NCI-H82 (cell line): ENCODE measurements at places on chromosomes 5 and 9.
A peak's percentile ranks its signal among the peaks of the same experiment; 100 is the strongest.

GRCh38 chr5:160378330-160378729, 7.9 kb upstream of the C1QTNF2 start:
- DNase-seq, result no peak

GRCh38 chr5:73199671-73200070, 26.7 kb downstream of the TMEM174 start:
- no peak for DNase-seq

DNA sequence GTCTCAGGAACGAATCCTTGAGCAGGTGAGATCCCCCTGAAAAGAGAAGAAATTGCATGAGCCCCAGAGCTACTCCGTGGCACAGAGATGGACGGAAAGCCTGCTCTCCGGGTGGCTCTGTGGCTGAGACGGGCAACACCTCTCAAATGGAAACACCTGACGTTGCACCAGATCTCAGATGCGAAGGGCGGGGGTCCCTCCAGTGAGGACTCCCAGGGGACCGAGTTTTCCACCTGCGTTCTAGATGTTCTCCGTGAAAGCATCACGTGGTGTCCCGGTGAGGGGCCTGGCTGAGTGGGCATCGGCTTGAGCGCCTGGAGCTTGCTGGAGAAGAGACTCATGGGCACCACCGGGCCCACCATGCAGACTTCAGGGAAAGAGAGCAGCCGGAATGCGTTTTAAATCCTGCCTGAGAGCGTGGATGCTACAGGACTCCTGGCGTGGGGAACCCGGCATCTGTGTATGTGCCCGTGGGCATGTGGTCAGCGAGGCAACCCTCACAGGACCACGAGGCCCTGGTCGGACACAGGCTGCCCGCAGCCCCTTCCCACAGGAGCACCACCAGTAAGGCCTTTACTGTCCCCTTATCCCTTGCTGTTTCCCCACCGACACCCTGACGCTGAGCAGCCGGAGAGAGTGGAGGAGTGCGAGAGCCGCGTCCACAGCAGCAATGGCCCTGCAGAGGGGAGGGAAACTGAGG, 378.4 kb upstream of the IRX4 start:
- DNase-seq, result no peak

GRCh38 chr5:124755565-124755964, 9.1 kb upstream of the ZNF608 start:
- peak; percentile 46 for DNase-seq

GRCh38 chr9:121322737-121323448, 47.2 kb downstream of the STOM start:
- no peak for DNase-seq

DNA sequence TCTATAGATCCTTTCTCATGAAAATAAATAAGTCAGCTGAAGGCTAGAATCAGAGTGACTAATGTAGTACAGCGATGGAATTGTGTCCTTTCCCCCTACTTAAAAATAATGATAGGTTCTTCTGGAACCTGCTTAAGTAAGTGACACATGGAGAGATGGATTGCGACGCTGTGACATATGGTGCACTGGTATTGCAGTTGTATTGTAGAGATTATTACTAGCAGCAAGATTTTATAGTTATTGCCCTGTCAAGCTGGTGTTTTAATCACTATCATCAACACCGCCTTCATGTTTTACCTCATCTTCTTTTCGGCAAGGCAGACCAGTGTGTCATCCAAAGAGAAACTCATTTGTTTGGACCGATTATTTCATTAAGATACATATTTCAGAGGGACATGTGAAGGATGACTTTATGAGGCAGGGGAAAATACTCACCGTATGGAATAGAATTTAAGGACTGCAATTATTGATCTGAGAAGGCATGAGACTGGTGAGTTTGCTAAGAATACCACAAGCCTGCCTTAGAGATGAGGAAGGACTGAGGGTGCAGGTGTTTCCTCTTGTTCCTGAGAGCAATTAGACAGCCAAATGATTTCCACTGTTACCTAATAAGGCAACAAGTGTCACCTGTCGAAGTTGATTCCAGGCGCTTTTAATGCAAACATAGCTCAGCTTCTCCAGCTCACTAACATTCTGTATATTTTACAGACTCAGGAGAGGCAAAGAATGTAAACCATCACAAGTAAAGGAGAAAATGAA, 1855.5 kb downstream of the MAT2B start:
- peak; percentile 78 for DNase-seq

- DNase-seq, result no peak
These were observed 159.4 kb downstream of the ARHGAP26 start for GRCh38 chr5:142929587-142929986.

- no peak for DNase-seq
These were observed 4.8 kb downstream of the HSDL2 start for GRCh38 chr9:112384690-112385089.

- DNase-seq, result no peak
These were observed 454.2 kb upstream of the SGCD start for GRCh38 chr5:155872629-155873220.

- no peak for DNase-seq
These were observed 45.7 kb downstream of the MUSK start for GRCh38 chr9:110714314-110714713.

- no peak for DNase-seq
These were observed 17.4 kb downstream of the ADAMTS19 start for GRCh38 chr5:129477532-129477931.
